Hematopoietic multipotent progenitor cell treated with erythropoietin and hydrocortisone succinate and interleukin-3 and kit ligand, for 6 days (in vitro differentiated cells): ENCODE measurements at places on chromosomes 2 and 18.

DNA sequence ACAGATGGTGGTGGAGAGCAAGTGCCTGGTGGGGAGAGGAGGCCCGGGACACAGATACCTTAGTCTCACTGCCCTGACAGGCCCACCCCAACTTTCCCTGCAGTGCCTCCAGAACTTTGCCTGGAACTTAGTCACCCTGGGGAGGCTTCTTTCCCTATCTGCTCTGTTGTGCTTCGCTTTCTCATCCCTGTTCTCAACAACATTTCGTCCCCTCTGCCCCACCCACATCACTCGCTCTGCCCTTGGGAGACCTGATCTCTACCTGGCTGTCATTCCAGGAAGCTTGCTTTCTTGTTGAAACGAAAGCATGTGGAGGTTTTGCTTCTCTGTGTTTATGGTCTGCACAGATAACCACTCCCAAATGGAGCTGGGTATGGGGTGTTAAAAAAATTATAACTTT lies 93.8 kb downstream of the PRKCE start:
- DNase-seq = no peak

DNA sequence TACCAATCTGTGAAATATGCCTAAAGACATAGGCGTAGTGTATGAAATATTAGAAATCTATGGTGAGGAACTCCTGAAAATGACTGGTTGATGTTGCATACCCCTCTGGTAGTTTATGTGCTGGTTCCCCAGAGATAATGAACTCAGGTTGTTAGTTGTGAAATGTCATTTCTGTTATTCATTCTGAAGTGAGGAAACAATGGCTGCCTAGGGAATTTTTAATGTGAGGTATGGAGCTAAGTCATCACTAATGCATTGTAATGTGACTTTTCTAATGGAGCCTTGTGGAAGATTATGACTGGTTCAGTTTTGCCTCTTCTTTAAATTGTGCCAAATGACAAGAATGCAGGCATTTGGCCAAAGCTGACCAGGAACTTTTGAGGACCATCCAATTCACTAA lies 61.6 kb upstream of the RAB27B start:
- DNase-seq = no peak

DNA sequence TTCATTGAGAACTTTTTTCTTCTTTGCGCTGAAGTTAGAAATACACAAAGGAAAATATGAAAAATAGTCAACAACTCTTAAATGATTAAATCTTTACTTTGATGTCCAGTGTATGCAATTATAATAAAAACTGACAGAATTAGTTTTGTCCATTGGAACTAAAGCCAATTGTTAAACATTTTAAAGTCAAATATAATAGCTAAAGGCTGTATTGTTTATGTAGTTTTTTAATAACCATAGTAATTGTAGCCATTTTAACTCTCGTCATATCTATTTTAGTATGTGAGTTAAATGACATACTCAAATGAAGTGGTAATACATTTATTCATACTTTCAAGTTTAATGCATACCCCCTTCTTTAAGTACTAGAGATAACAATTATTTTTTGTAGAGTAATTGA lies 4.7 kb upstream of the COBLL1 start:
- no peak for DNase-seq

GRCh38 chr2:240795916-240796510 lies 24.0 kb downstream of the KIF1A start:
- no peak for DNase-seq

DNA sequence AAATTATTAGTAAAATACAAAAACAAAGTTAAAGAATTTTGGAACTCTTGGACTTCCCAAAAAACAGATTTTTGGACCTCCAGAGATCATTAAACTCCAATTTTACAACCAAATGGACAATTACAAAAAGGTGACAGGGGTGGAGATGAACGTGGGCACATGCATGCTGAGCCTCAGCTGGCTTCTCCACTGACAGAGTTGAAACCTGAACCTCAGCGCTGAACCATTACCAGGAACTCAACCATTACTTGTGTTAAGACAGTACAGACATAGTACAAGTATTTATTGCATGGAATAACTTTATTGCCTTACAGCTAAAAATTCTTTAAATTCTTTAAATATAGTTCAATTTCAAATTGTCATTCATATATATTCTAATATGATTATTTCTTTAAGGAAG lies 33.0 kb upstream of the KIDINS220 start:
- no peak for DNase-seq

DNA sequence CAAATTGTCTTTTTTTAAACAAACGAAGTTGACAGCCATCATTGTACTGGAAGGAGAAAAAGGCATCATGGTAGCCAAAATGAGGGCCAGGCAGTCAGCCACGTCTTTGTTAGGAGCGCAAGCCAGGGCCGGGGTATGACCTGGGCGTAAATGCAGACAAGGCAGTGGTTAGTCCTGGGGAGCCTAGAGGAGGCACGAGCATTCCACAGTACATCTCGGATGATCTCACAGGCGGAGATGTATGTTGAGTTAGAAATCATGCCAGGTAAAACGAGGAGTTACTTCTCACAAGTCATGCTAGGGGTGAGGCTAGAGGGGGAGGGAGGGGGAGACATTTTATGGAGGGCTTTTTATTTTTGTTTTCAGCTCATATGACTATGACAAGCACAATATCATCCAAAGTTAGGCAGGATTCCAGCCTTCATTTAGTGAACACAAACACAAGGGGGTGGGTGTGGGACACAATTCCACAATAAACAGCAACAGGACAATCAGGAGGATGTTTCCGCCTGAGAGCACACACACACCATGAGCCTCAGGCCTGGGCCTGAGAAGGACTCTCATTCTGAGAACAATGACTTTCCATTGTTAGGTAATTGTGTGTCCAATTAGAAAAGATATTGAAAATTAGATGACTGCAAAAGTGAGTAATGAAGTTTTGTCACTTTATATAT lies 64.4 kb upstream of the PGAP1 start:
- DNase-seq = no peak

DNA sequence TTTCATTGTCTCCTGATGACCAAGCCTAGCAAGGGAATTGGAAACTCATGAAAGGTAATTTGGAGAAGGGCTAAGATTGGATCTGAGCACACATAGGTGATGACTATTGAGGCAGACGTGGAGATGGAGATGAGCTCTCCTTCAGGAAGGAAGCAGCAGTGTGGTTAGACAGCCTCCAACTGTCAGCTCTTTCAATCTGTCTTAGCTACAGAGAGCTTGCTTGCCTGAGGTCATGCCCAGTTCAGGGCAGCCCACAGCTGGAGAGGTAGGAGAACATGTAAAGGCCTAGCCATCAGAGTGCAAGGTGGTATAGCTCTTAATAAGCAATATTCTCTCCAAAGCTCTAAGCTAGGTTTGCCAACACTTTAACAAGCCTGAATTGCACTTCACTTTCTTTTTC lies 79.2 kb downstream of the THSD7B start:
- no peak for DNase-seq

- DNase-seq = no peak
Measured at GRCh38 chr2:85394261-85394681, 15.9 kb downstream of the CAPG start.

- DNase-seq = no peak
Measured at GRCh38 chr2:11930211-11930761, 183.9 kb downstream of the LPIN1 start.

DNA sequence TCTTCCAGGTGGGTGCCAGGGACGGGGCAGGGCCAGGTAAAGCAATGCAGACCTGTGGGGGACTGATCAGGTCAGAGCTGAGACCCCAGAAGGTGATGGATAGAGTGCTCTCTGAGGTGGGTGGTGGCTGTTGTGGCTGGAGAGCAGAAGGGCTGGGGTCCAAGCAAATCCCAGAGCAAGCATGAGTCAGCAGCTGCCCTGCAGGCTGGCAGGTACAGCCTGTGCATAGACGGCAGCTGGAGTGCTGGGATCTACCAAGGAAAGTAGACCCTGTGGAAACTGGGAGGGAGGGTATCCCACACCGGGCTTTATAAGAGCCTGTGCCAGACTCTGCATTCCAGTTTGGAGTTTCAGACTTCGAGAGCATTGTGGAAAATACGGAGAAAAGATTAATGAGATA lies 663 bp downstream of the TRIM54 start:
- no peak for DNase-seq

- DNase-seq = no peak
Measured at GRCh38 chr2:51265539-51265938, 233.6 kb upstream of the NRXN1 start.

- no peak for DNase-seq
Measured at GRCh38 chr2:197647961-197648690, 27.3 kb downstream of the RFTN2 start.

DNA sequence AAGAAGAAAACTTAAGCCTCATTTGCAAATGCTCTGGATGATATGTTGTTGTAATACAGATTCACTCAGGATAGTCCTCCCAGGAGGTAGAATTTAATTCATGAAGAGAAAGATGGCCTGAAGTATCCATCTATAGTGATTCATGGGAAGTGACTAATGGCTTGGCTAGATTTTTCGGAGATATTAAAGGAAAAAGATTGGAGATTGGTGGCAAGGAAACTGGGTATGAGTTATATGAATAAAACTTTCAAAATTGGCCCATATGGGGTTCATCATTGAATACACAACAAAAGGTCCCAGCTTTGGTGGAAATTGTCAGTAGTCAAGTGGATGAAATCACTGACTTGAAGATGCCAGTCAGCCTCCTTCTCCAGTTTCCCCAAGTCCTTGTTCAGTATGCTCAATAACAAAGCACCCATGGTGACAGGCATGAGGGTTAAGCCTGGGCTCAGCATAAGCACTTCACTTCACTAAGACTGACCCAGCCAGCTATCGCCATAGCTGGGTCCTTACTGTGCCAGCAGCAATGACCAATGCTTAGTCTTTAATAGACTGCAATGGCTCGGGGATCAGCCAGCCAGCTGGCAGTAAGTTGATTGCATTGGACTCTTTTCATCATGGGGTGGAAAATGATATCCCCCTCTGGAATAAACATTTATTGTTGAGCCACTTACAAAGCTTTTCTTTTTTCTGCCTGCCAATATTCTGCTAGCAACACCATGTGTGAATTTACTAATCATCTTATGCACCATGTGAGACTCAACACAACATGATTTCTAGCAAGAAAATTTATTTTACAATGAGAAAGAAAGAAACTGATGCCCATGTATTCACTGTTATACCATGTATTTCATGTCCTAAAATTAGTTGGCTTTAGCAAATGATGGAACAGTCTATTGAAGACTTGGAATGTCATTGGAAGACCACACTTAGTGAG lies 176.6 kb upstream of the TACR1 start:
- no peak for DNase-seq

- DNase-seq = no peak
Measured at GRCh38 chr2:233481368-233482142, 85.0 kb downstream of the USP40 start.
